ENCODE measurements at places on chromosomes 2 and 18.

DNA sequence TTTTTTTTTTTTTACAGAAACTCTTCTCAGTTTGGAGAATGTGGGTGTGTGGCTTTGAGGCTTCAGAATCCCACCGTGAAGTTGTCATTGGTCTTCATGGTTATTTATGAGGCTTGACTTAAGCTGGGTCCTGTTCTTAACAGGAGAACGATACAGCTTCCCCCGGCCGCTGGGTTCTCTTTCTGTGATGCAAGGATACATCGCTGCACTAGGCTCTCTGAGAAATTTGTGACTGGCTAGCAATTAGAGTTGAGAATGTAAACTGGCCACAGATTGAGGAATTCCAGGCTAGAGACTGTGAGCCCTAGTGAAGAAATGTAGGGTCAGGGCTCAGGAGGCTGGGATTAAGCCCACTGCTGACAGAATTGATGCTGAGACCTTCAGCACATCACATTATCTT is 29.8 kb downstream of the MGAT5 start:
- no peak for DNase-seq

DNA sequence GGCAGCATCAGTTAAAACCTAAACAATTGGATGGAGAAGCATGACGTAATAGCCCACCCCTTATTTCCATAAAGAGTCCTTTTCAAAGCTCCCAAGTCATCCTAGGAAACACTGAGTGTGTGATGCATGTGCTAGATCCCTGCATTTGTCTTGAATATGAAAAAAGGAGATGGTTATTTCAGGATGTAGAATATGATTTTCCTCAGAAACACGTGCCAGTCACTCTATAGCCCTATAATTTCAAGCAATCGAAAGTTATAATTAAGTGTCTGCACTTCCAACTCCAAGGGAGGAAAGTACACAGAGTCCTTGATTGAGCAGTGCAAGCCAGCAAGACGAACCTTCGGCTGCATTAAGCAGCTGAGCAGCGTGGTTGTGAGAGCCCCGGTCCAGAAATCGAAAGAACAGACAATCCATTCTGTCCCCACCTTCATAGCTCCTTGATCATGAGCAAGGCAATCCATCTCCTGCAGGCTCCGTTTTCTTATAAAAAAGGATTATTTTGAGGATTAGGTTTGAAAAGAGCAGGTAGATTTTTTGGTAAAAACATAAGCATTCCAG is 287.7 kb downstream of the FBXO15 start:
- DNase-seq = no peak

GRCh38 chr2:49948091-49948490 is 793.8 kb upstream of the FSHR start:
- no peak for DNase-seq

DNA sequence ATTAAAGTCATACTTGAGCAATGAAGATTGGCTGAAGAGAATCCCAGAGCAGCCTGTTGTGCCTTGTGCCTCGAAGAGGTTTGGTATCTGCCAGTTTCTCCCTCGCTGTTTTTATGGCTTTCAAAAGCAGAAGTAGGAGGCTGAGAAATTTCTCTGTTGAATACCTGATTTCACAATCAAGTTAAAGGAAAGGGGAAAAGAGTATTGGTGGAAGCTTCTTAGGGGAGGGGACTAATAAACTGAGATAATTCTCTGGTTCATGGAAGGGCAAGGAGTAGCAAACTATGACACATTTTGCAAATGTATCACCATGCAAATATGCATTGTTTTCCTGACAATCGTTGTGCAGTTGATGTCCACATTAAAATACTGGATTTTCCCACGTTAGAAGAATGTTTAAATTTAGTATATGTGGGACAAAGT is at the start of gene IL1B:
Gene IL1B, minus strand, starts transcription at position 85 of the 423 bp plus-strand sequence. CDS start 550 bp downstream, outside the sequence.
- no peak for DNase-seq

DNA sequence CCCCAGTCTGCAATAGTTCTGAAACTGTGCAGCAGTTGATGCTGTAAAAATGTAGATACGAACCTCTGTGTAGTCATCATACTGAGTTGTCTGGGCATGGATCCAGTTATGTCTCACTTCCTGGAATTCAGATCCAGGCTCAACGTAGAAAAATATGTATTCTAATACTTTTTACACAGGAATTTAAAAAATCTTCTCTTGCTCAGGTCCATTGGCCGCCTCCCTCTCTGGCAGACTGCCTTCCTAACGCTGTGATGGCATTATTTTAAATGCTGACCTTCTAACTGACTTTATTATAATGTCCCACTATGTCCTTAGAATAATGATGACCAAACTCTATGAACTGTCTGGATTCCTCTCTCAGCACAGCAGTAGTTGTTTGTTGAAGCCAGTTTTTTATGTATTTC is 119.6 kb downstream of the FEZ2 start:
- no peak for DNase-seq

- DNase-seq = no peak
These were observed 82.3 kb downstream of the SH3RF3 start for GRCh38 chr2:109211315-109211714.

- no peak for DNase-seq
These were observed 2.1 kb upstream of the OTX1 start for GRCh38 chr2:63048367-63049171.

DNA sequence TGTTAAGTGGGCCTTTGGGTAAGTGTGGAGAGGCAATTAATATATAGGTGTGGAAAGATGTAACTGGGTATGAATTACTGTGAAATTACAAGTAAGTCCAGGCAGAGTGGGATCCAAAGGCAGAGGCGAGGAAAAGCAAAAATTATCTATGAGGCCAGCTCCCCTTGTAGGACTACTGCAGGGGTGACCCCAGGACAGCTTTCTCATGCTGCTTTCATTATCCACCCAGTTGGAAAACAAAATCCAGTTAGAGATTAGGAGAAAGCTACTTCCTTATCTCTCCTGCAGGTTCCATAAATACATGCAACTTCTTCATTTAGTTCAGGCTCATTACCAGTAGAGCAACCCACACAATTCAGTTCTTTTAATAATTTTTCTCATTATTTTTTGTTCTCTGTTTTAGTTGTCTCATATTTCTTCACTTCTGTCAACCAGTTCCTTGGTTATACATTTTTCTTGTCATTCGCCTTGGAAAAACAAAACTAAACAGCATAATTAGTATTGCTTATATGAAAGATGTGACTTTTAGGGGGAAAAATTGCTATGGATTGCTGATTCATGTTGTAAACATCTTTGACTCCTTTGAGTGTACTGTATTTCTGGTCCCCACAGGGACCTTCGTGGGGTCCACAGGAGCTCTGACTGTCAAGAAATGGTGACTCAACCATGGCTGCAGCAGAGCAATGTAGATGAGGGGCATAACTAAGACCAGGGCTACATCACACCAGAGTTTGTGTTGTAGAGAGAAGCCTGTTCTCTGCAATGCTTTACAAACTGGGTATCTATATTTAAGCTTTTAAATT is 110.4 kb upstream of the PARD3B start:
- DNase-seq = no peak

DNA sequence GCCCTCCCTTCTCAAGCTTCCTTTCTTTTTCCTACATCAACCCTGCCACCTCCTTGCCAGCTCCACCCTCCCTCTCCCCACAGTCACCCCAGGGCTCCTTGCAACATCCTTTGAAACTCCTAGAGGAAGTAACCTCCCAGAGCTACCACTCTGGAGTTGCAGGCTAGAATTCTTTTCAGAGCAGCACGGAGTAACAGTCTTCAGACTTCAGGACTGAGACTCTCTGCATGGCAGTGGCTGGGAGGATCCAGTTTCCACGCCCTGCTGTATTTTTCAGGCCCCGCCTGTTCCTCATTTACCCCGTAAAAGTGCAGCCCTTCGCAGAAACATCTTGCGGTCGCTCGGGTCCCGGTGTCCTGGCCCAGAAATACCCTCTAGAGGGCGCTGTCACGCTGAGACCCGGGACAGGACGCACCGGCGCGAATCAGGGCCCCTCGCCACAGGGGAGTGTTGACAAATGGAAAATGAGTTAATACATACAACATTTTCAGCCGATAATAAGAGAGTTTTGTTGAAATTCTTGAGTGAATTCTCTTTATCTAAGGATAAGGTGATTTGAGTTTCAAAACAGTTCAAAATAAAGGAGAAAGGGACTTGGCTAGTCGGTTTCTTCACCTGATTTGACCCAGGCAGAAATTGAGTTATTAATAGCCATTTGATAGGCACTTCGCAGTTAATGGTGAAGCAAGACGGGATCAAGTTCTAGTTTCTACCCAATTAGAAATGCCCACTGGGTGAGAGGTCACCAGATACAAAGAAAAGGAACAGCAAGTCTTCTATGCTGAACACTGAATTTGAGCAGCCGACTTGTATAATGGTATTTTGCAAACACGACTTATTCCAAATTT is 18.5 kb upstream of the NTSR2 start:
- peak; percentile 80 for DNase-seq

GRCh38 chr18:49751427-49752094 is 61.8 kb downstream of the ACAA2 start:
- DNase-seq = no peak

DNA sequence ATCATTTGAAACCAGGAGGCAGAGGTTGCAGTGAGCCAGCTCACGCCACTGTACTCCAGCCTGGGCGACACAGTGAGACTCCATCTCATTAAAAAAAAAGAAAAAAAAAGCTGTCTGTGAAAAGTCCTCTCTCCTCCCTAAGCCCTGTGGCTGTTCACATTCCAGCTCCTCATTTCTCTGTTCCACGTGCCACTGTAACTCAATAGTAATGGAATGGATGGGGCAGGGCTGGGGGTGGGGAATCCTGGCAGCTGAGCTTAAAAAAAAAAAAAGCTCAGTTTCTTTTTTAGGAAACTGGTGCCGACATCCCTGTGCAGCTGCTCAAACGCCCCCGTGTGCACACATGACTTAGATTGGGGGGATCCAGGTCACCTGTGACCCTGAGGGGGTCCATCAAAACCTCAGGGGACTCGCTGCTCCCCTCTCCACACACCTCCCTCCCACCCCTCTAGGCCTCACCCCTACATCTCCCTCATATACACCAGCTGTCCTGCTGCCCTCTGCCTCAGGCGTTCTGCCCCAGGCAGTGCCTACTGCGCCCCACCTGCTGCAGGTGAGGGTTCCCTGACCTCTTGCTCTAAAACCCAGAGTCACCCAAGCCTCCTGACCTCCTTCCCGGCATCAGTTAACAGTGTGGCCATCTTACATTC is 255.4 kb downstream of the AGAP1 start:
- DNase-seq = no peak

DNA sequence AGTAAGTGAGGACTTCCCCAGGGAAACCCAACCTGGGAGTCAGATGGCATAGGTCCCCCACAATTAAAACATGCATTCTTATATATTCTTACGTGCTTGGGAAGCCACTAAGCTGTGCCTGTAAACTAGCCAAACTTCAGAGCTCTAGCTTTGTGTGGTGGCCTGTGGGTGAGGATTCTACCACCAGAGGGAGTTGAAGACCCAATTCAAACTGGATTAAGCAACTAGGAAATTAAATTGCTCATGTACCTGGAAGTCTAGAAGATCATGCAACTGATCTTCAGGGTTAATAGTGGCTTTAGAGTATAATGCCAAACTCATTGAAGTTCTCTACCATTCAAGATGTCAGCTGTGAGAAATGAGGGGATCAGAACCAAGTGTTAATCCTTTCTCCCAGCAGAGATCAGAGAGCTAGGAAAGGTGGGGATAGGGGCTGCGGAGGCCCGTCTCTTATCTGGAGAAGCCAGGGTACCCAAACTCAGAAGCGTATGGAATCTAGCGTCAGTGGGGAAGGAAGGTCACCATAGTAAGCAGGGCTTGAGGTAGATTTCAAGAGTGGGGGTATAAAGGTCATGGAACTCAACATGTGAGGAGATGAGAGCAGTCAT is 53.2 kb upstream of the CCDC85A start:
- DNase-seq = no peak

- no peak for DNase-seq
These were observed 201.9 kb upstream of the SLC8A1 start for GRCh38 chr2:40653829-40654228.

DNA sequence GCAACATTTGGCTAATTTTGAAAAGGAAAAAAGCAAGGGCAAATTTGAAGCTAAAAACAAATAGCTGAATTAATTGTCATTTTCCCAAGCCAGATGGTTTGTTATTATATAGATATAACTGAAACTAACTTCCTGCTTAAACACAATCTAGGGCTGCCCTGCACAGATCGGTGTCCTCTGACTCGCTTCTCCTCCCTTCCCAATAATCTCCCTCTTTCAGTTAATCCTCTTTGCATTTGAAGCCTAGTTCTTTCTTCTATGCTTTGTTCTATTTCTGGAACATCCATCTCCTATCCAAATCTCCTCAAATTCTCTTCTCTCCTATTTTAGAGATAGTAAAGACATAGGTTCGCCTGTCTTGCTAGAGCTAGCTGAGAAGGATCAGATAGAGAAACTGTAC is 328.1 kb downstream of the SLC8A1 start:
- DNase-seq = no peak

- DNase-seq = no peak
These were observed 47.0 kb downstream of the ARMC9 start for GRCh38 chr2:231245249-231246094.

DNA sequence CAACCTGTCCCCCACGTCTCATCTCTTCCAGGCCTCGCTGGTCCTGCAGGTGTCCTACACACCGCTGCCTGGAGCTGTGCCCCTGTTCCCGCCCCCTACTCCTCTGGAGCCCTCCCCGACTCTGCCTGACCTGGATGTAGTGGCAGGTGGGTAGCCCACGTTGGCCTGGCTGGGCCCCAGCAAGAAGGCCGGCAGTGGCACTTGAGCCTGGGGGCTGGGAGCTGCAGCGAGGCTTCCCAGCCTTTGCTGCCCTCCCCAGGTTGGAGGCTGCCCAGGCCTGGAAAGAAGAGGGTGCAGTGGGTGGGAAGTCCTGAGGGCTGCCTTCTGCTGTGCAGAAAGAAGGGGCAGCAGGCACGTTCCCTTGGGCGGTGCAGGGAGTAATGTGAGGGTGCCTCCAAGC is 58.4 kb downstream of the DYSF start:
- no peak for DNase-seq

- no peak for DNase-seq
These were observed 168.4 kb upstream of the THUMPD2 start for GRCh38 chr2:39947294-39948015.

DNA sequence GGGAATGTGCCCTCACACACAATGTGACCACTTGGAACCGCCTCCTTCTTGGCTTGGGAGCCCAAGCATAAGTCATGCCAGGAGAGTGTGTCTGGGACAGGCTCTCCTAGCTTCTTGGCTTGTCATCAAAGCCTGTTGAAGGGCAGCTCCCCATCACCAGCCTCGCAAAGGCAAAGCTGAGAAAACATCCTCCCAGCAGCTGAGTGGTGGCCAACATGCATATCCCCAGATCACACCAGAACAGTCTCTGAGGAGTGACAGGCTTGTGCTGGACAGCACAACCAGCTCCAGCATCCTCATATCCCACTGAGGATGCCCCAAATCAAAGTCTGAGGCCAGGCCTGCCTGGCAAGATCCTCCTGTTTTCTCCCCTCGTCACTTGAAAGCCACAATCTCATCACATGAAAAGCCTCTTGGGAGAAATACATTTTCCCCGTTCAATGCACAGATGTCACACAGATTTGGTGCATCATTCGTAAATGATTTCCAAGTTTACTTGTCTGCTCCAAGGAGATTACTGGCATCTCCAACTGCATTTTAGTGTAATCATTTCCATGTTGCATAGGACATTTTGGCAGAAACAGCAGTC is 269.3 kb downstream of the TTC32 start:
- DNase-seq = no peak

GRCh38 chr18:49460976-49461601 is 644 bp upstream of the DYM start:
- DNase-seq = no peak

GRCh38 chr18:47800248-47800647 is 130.2 kb downstream of the SMAD2 start:
- no peak for DNase-seq

Measured in stimulated activated CD8-positive, alpha-beta memory T cell treated with anti-CD3 and anti-CD28 coated beads, Interleukin-2, amount 100 ng/mL, for 48 hours (primary cell).